ENCODE measurements at places on chromosomes 4 and X.

DNA sequence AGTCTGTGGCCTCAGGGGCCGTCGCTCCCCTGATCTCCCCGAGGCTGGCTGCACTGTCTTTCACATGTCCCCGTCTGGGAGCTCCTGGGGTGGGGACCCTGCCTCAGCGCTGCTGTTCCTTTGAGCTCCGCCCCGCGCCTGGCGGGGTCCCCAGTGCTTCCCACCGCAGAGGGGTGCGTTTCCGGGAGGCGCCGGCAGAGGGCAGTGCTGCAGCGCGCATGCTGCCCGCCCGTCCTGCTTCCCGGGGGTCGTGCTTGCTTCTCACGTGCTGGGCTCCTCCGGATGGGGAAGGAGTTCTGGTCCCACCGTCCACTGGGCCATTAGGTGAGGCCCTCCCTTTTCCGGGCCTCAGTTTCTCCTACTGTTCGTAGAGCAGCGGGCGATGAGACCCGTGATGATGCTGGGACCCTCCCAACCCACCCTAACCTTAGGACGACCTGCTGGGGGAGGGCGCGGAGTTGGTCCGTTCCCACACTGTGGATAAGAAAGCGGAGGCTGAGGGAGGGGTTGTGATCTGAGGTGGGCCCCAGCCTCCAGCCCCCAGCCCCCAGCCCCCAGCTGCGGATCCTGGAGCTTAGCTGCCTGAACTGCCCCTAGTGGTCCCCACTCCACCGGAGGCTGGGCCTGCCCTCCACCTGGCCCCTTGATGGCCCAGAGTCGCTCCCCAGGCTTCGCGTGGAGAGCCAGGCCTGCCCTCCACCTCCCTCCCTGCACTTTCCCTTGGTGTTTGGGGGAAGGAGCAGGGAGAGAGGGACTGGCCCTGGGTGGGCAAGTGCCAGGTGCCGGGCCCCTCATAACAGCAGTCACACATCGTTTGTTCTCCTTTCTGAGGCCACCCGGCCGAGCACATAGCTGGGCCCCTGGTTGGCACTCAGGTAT, 15.3 kb downstream of the CPZ start:
- DNase-seq: peak; percentile 8

DNA sequence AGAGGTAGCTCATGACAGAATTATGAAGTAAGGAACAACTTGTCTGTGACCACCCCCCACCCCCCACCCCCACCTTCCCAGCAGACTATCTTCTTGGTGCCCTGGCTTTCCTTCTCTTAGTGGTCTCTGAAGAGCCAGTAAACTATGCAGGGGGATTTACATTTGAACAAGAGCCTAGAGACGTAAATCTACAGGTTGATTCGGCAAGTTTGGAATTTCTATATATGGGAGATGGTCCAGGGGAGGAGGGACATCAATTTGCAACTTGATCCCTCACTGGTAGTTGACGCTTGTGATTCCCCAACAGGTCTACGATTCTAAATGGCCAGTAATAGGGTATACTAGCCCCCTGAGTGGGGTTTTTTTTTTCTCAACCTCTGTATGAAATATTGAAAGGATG, 36.7 kb downstream of the IL13RA1 start:
- DNase-seq: no peak

GRCh38 chr4:83240379-83240875, 44.2 kb downstream of the COQ2 start:
- DNase-seq: no peak

GRCh38 chrX:75156531-75156945, 455 bp upstream of the ABCB7 start:
- peak; percentile 24 for DNase-seq

- no peak for DNase-seq
Measured at GRCh38 chr4:173014836-173015235, 153.8 kb upstream of the GALNT7 start.

DNA sequence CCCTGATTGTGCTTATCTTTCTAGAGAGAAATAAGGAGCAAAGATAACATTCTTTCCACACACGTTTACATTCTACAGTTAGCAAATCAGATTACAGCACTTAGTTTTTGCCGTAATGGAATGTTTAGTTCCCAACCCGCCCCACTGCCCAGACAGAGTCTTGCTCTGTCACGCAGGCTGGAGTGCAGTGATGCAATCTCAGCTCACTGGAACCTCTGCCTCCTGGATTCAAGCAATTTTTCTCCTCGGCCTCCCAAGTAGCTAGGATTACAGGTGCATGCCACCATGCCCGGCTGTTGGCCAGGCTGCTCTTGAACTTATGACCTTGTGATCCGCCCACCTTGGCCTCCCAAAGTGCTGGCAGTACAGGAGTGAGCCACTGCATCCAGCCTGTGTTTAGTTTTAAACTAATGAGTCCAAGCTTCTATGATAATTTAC, 8.4 kb upstream of the PRPS1 start:
- no peak for DNase-seq

DNA sequence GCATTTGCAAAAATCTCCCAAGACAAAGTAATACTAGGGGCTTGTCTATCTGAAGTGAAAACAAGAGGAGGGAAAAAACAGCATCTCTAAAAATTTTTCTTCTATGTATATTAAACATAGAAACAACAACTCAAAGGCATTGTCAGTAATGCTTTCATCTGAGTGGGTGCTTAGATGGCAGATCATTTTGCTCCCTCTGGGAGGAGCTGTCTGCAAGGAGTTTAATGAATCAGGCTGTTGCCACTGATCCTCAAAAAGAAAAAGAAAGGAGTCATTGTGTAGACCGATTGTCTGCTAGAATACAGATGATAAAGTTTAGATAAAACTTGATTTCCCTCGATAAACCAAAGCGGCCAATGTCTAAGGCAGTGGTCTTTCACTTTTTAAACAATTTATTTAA, 49.7 kb upstream of the KLHL8 start:
- peak; percentile 62 for DNase-seq

DNA sequence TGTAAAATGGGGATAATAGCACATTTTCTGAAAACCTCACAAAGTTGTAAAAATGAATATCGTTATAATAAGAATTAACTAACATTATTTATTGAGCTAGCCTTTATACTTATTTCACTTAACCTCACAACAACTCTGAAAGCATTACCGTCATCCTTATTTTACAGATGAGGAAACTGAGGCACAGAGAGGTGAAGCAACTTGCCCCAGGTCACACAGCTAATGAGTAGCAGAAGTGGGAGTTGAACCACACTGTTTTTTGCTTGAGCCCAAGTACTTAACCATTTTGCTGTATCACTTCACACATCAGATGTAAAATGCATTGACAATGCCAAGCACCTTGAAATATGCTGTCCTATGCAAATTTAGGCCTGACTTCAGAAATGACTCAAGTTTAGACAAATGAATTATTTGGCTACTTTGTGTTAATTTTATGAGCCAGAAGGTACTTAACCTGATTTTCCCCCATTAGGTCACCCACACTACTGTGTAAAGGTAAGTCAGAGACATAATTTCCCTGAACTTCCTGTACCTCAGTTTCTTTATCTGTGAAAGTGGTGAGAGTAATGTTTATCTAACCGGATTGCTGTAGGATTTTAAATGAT, 23.1 kb downstream of the CD40LG start:
- DNase-seq: no peak

GRCh38 chrX:45295259-45295986, 94.7 kb upstream of the DIPK2B start:
- peak; percentile 81 for DNase-seq

- no peak for DNase-seq
Measured at GRCh38 chr4:149884046-149884445, 68.4 kb upstream of the IQCM start.
